ENCODE measurements at places on chromosomes 11 and 22.

GRCh38 chr11:75481223-75481921 lies 44.4 kb downstream of the GDPD5 start:
- no peak for DNase-seq

GRCh38 chr22:45096256-45096907 lies 67.3 kb upstream of the NUP50 start:
- no peak for DNase-seq

- DNase-seq, result no peak
Observed at GRCh38 chr22:49853981-49854831, 562 bp downstream of the ZBED4 start.

DNA sequence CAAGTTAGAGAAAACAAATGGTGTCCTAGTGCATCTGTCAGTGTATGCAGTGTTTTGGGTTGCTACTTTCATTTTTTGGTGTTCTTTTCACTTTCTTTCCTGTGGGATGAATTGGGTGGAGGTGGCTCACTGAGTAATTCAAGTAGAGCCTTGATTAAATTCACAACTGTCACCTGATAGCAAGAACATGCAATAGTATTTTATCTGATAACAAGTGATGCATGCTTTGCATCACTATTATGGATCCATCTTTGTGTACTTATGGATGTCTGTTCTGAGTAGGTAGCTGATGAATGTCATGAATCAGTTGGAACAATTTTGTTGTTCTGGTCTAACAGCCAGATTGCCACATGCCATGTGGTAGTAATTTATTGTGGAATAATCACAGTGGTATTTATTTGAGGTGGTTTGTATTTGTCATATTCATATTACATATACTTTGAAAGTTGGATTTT lies 87.5 kb downstream of the DDX10 start:
- no peak for DNase-seq

DNA sequence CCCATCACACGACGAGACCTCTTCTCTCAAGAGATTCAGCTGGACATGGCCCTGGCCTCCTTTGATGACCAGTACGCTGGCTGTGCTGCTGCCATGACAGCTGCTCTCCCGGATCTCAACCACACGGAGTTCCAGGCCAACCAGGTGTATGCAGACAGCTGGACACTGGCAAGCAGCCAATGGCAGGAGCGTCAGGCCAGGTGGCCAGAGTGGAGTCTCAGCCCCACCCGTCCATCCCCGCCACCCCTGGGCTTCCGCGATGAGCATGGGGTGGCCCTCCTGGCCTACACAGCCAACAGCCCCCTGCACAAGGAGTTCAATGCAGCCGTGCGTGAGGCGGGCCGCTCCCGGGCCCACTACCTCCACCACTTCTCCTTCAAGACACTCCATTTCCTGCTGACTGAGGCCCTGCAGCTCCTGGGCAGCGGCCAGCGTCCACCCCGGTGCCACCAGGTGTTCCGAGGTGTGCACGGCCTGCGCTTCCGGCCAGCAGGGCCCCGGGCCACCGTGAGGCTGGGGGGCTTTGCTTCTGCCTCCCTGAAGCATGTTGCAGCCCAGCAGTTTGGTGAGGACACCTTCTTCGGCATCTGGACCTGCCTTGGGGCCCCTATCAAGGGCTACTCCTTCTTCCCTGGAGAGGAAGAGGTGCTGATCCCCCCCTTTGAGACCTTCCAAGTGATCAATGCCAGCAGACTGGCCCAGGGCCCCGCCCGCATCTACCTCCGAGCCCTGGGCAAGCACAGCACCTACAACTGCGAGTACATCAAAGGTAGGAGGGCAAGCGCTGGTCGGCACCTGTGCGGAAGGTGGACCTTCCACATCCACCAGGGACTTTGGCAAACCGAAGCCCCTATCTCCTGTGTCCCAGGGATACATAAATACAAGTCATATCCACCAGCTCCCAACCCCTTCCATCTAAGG lies 11.3 kb downstream of the CHRNA10 start:
- no peak for DNase-seq

- no peak for DNase-seq
Observed at GRCh38 chr11:66346476-66347424, 679 bp downstream of the B4GAT1 start.

DNA sequence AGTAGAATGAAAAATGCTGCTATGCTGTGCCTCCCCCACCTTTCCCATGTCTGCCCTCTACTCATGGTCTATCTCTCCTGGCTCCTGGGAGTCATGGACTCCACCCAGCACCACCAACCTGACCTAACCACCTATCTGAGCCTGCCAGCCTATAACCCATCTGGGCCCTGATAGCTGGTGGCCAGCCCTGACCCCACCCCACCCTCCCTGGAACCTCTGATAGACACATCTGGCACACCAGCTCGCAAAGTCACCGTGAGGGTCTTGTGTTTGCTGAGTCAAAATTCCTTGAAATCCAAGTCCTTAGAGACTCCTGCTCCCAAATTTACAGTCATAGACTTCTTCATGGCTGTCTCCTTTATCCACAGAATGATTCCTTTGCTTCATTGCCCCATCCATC lies 14.9 kb upstream of the HBE1 start:
- no peak for DNase-seq

DNA sequence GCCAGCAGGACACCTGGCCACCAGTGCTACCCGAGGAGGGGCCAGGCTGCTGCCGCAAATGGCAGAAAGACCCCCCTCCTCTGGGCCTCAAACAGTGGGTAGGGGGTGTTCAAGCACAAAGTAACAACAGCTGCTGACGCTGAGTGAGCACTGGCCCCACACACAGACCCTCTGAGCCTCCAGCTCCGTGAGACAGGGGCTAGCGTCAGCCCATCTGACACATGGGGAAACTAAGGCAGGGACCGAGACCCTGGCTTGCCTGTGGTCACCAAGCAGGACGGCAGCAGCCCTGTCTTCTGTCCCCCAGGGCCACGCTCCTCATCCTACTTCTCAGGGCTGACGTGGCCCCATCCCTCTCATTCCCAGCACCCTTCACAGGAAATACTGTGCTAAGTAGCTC lies 36.5 kb downstream of the NUP50 start:
- DNase-seq, result no peak

- DNase-seq, result no peak
Observed at GRCh38 chr11:17822401-17822781, 87.8 kb downstream of the KCNC1 start.

- DNase-seq, result peak; percentile 62
Observed at GRCh38 chr22:30649430-30650007, 13.9 kb downstream of the SLC35E4 start.

- no peak for DNase-seq
Observed at GRCh38 chr22:50304528-50305392, 2.7 kb downstream of the PLXNB2 start.

- no peak for DNase-seq
Observed at GRCh38 chr11:69157156-69157821, 1.6 kb downstream of the SMIM38 start.

GRCh38 chr11:101034076-101034475 lies 95.5 kb downstream of the PGR start:
- no peak for DNase-seq
